ENCODE measurements at places on chromosomes 5 and 9.

DNA sequence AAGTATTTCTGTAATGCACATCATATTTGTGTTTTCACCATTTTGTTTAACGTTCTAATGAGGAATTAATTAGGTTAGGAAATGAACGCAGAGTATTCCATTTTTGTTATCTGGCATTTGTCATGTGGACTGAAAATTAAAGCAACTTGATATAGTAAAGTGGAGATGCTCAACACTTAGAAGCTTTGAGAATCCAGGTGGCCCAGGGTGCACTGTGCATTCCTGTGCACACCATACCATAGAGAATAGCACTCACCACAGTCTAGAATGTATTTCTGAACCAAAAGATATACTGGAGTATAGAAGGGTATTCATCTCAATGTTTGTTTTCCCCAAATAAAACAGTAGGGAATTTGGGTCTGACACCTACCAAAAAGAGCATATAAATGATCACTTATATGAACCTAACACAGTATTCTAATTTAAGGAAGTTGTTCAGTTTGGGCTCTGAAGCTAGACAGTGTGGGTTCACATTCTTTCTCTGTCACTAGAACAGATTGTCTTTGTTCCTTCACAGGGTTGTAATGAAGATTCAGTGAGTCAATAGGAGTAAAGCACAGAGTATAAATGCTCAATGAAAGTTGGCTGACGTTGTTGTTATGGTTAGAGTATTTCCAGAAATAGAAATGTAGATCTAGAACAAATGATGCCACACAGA, 125.6 kb upstream of the DMRT1 start:
- no peak for DNase-seq

DNA sequence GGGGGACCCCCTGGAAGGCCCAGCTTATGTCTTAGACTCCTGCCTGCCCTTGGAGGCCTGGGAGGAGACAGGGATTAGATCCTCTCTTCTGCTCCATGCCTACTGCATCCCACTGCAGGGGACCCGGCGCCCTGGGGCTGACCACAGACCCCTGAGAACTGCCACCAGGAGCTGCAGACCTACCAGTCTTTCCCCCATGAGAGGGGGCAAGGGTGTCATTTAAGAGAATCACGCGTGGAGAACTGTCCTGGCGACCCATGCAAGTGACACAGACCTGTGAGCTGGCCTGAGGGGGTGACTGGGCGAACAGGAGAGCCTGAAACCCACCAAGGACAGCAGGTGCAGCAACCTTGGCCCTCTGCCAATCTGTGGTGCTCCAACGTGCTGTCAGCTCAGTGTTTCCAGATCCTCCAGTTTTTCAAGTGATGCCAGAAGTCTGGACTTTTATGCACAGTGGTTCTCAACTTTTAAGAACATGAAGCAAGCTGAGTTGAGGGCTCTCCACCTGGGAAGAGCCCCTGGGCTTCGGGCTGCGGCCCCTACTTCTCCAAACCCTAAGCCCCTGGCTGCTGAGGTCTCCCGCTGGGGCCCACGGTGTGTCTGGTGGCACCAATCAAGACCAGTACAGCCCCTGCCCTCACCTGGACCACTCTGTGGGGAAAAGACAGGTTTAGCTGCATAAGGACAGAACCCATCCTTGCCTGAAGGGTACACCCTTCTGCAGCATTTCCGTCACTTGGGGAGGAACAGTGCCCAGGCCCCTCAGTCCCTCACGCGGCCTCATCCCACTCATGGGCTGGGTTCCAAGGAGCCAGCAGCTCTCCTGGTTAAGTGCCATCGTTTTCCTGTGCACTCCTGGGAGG, 18.2 kb downstream of the GFPT2 start:
- peak; percentile 60 for DNase-seq

GRCh38 chr5:926417-927171, 33.9 kb downstream of the TRIP13 start:
- no peak for DNase-seq

- DNase-seq = peak; percentile 2
Measured at GRCh38 chr9:101028346-101029314, at the start of gene PLPPR1. TSS of gene PLPPR1 (plus strand) at chr9:101028727.

GRCh38 chr9:130431536-130432303, 13.0 kb upstream of the ASS1 start:
- DNase-seq = no peak

DNA sequence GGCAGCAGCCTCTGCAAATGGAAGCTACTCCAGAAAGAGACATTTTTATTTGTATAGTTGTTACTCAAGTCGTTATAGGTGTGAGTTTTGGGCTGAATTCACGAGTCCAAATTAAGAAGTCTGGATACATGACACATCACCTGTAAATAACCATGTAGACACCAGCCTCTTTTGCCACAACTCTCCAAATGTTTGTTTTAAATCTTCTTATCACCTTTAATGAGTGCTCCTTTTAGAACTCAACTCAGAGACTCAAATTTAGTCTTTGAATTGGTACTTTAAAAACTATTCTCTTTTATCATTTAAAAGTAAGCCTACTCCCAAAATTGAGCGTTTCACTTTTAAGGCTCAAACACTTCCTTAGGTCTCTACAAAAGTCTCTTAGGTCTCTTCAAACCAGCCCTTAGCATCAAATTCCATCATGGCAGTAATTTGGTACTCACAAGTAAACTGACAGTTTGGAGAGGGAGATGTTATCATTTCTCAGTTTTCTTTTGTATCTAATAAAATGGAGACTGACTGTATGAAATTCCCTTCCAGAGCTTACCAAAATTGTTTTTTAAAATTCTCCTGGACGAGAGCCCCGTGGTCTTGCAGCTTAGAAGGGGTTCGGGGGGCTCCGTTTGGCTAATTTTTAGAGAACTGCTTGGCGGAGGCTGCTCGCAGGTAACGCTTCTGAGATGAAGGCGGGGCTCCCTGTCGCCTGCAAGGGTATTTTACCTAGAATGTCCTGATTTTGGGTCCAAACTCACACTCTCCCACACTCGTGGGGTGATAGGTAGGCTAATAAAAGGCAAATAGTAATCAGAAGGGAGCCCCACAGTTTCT, 194.6 kb downstream of the MEF2C start:
- DNase-seq = no peak

DNA sequence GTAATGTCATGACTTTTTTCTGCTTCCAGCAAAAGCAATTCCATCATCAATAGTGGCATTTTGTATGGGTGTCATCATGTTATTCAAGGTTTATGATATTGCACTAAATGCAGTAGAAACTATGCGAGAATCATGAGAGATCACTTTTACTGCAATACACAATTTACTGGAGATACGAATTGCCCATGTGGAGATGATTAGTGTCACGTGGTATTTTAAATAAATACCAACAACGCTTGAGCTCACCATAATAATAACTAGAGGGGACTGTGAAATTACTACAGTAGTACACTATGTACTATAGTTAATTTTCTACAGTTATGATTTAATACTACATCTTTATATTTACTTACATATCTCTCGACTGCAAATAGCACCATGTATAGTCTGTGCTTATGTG, 49.7 kb downstream of the FAM174A start:
- no peak for DNase-seq

DNA sequence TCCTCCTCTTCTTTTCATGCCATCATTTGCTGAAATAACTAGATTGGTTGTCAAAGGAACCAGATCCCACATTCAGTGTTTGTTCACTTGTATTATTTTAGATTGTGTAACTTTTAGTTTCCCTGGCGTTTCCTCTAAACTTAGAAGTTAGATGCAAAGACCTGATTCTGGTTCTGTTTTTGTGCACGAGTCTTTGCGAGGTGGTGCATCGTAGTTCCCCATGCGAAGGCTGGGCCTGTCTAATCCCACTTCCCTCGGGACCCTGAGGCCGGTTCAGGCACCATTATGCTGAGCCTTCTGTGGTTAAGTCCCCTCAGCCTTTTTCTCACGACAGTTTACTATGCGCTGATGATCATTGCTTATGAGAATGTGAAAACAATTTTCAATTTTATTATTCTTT, 219.1 kb upstream of the OTULINL start:
- DNase-seq = no peak

DNA sequence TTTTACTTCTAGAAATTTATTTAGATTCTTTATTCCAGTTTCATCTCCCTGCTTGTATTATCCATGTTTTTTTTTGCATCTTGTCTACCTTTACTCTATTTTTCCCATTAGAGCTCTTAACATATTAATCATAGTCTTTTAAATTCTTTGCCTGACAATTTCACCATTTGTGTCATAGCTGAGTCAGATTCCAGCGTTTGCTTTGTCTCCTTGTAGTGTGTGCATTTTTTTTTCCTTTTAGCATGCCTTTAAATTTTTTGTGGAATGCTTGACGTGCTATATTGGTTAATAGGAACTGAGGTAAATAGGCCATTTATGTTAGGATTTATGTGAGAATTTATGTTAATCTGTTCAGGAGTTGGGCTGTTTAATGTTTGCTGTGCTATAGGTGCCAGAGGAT, 41.8 kb upstream of the NFIL3 start:
- no peak for DNase-seq

All from DMS79 (cell line).